ENCODE measurements at places on chromosomes 3 and 15.

- DNase-seq = no peak
Observed at GRCh38 chr3:53071882-53072431, 26.1 kb upstream of the SFMBT1 start.

GRCh38 chr15:96121086-96121920 is 209.2 kb upstream of the NR2F2 start:
- no peak for DNase-seq

- no peak for DNase-seq
Observed at GRCh38 chr3:195403841-195404408, 38.9 kb downstream of the ACAP2 start.

DNA sequence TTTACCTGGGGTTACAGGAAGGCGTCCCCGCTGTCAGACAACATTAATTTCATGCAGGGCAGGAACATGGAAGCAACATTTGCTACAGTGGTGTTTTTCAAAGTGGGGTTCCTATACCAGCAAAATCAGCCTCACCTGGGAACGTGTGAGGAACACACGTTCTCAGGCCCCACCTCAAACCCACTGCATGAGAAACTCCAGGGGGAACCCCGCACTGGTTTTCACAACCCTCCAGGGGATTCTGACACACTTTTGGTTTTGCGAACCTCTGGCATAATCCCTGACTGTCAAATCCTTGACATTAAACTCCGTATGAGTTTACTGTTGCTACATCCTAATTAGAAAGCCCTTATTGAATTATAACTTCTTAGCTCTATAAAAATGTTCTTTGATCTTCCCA is 127.7 kb downstream of the LRRK1 start:
- DNase-seq = no peak

DNA sequence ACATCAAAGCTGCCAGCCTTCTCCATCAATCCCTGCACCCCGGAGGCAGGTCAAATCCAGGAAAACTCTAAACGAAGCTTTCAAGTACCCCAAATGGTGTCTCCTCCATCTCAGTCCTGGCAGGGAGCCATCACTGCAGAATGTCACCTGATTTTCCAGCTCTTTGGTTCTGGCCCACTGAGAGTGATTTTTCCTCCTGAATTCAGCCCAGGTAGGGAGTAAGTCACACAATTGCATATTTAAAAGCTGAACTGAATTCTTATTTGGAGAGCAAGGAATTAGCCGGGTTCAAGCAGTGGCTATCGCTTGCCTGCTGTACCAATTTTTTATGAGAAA is 5.3 kb downstream of the RFTN1 start:
- DNase-seq = no peak

DNA sequence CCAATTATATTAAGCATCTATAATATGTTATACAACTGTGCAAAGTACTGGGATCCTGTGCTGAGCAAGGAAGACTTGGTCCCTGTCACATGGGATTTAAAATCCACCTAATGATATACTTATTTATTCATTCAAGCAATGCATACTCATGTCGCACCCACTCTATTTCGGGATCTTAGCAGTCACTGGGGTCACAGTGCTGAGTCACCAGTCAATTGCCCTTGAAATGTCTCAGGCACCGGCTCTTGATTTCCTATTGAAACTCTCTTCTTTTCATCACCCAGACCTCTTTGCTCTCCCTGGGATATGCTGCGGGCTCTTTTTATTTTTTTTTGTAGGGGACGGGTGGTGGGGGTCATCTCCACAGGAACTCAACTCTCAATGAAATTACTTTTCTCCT is 194.5 kb upstream of the GAP43 start:
- DNase-seq = no peak

DNA sequence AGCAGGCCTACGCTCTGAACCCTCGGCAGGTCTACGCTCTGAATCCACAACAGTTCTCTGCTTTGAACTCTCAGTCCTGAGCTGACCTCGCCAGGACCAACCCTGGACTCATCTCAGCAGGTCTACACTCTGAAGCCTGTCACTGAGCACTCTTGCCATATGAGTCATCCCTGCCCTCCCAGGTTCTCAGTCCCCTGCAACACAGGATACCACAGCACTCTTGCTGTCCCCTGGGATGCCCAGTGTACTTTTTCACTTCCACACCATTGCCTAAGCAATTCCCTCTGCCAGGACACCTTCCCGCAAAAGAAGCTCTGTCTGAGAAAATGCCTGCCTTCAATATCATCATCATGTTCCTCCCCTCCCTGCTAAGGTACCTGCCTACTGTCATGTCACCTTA is 42.0 kb downstream of the NUP210 start:
- DNase-seq = no peak

GRCh38 chr3:149368201-149368673 is 9.2 kb downstream of the TM4SF1 start:
- DNase-seq = no peak

DNA sequence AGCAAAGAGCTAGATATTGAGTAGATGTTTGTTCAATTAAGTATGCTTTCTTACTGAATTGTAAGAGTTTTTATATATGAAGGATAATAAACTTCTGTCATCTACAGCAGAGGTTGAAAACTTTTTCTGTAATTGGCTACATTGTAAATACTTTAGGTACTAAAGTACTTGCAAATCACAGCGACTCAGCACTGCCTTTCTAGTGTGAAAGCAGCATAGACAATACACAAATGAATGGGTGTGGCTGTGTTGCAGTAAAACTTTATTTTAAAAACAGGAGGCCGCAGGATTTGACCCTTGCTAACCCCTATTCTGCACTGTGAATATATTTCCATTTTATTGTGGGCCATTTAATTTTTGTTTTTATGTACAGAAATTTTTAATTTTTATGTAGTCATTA is 104.3 kb upstream of the TMC3 start:
- DNase-seq = no peak

DNA sequence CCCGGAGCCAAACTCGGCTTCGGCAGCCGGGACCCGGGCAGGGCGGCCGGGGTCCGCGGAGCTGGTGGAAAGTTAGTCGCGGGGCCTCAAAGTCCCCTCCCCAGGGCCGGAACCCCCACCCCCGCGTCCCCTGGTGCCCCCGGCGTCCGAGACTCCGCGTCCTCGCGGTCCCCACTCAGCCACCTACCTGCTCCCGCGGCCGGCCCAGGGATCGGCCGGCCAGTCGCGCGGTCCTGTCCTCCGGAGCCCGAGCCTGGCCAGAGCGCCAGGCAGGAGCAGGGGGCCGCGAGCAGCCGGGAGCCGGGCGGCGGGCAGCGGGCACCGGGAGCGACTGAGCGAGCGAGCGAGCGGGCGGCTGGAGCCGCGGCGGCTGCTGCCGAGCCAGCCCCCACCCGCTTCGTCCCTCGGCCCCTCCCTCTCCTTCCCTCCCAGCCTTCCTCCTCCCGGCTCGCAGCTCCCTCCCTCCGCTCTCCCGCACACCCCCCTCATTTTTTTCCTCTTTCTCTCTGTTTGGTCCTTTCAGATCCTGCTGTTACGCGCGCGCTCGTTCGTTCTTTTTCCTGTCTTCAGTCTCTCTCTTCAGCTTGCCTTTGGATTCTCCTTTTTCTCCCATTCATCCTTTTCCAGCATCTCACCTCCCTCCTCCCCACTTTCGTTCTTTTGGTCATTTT is at the start of gene MEGF11:
MEGF11 (minus strand) TSS at position 333 of the 671 bp plus-strand sequence. CDS start 125,347 bp downstream, outside the sequence.
- no peak for DNase-seq

DNA sequence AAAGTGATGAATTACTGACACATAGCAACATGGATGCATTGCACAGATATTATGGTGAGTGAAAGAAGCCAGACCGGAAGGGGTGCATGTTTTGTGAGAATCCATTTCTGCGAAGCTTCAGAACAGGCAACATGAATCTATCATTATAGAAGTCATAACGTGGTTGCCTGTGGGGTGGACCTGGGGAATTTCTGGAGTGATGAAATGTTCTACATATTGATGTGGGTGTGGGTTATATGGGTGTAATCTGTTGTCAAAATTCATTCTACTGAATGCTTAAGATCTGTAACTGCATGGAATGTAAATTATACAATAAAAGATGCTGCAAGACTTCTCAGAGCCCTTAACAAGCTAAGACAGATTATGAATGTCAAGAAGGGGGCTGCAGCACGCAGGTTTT is 25.2 kb upstream of the TSPAN3 start:
- no peak for DNase-seq

DNA sequence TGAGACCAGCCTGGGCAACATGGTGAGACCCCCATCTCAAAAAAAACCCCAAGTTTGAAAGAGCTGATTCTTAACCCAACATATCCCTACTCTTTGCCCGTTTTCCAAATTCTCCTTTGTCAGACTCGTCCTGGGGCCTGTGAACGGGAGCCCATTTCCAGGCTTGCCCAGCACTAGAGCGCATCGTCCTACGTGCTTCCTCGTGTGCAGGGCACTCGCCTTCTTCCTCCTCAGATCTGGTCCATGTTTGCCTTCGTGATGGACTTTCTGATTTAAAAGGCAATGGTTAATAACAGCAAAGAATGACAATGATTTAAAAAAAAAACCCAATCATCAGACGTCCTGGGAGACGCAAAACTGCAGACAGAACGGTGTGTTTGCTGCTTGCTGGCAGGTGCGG is 10.1 kb downstream of the MELTF start:
- DNase-seq = no peak

DNA sequence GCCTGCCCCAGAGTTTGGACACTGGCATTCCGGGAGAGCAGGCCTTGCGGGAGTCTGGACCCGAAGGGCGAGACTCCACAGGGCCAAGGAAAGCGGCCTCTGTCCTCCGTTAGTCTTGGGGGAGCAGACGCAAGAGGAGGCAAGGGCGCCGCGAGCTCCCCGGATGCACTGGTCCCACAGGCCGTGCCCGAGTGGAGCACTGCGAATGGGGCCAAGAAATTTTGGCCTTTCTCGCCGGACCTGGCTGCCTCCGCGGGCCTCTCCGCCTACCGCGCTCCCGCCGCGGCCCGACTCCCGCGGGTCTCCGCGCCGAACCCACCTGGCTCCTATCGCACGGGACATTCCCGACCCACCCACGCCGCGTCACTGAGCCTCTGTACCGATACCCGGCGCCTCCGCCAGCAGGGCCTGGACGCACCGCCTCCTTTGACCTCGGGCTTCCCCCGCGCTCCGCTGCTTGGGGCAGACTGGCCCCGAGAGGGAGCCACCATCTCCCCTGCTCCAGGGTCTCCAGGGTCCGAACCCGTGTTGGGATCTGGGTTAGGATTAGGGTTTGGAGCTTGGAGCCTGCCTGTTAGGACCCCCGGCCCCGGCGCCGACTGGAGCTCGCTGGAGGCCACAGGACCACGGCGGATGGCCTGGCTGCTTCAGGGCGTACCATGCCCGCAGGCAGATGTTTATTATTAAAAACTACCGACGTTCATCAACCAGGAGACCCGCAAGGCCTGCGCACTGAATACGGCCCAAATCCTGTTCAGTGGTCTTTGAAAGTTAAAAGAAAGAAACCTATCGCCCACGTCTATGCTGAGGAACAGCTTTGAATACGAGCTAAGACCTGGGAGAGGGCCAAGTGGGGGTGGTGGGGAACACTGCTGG is 11.7 kb downstream of the SHOX2 start:
- DNase-seq = no peak

DNA sequence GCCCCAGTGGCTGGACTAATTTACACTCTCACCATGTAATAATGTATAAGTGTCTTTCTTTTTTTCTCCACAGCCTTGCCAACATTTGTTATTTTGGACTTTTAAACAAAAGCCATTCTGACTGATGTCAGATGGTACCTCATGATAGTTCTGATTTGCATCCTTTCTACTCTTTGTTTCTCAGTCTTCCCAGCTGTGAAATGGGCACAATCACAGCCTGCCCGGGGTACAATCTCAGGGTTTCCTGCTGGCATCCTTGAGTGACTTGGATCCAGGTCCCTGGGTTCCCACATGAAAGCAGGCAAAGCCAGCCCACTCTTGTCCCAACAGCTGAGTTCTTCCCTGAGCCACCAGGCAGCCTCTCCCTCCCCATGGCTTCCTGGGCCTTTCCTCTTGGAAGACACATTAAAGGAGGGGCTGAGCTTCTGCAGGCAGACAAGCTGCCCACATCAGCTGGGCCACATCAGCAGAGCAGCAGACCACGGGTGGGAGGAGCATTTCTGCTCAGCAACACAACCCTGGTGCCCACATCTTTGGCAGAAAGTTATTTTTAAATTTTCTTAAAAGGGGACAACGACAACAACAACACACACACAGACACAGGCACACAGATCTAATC is 82.0 kb downstream of the MYLK start:
- DNase-seq = no peak

- DNase-seq = no peak
Observed at GRCh38 chr15:60184579-60184978, 180.5 kb downstream of the FOXB1 start.

GRCh38 chr15:50880651-50881114 is 27.8 kb upstream of the AP4E1 start:
- DNase-seq = peak; percentile 70

DNA sequence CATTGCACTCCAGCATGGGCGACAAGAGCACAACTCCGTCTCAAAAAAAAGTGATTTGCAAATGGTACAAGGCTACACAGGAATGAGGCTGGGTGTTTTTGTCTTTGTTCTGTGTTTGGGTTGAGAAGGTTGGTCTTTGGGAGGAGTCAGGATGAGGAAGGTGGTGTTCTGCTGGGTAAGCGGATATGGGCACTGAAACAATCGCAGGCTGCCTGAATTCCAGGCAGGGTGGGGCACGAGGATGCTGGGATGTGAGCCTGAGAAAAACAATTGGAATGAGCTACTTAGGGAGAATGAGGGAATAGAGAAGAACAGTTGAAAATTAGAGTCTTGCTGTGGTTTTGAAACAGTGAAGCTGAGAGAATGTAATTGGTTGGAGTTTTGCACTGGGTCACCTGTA is 51.6 kb downstream of the ZBTB38 start:
- no peak for DNase-seq

DNA sequence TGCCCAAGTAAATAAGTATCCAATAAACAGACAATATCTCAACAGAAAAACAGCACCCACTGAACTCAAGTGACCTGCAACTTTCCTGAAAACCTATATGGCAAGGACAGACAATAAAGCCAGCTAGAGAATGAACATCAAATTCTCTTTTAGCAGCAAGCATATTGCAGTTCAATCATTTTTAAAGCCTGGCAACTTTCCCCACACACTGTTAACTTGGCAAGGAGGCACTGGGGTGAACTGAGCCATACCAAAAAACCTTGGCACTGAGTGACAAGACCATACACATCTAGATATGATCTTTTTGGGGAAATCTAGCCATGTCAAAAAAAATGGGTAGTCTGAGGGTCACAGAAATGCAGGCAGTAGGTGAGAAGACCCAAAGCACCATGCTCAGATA is 174.6 kb downstream of the STT3B start:
- no peak for DNase-seq

GRCh38 chr3:43769885-43770425 is 79.2 kb downstream of the ABHD5 start:
- DNase-seq = no peak

Measured in AML-193 (cell line).